Testis (tissue), 5 donors: ENCODE measurements at places on chromosomes 4 and X. TPM values are rescaled to one million over a fixed set of nuclear protein-coding genes. Genes with fewer than 3 reads are reported as not detected.

The HTN3 gene
- total RNA-seq, result not detected

The ADH7 gene
- total RNA-seq, result not detected

The BGN gene
- 76.5 TPM for total RNA-seq

- no peaks in the 10 kb centered on the region for H3K4me1 ChIP-seq
- no peak overlapping the region for H3K4me3 ChIP-seq
- no peaks in the 10 kb centered on the region for H3K27me3 ChIP-seq
- H3K27ac ChIP-seq, result no peak overlapping the region
- no peak for DNase-seq
Observed at GRCh38 chr4:48237996-48238645, 31.5 kb downstream of the TEC start.

- no peaks in the 10 kb centered on the region for H3K27me3 ChIP-seq
- DNase-seq, result peak; percentile 22
- H3K27ac ChIP-seq, result peak overlapping the region; percentile 56
Observed at GRCh38 chrX:22652596-22652995, 347.2 kb upstream of the DDX53 start.

DNA sequence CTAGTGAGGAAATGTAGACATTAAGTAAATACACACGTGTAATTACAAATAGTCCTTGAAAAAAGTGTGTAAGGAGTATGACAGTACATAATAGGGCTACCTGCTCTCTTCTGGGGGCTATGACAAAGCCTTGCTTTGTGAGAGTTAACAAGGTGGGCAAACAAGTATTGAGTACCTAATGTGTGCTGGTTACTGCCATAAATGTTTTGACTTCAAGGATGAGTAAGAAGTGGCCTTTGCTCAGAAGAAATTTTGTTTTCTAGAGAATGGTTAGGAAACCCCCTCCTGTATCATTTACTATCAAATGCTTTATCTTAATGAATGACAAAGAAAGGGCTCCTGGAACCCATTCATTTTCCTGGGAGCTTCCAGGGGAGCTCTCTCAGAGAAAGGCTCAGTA, 167.0 kb upstream of the CASK start:
- no peak for DNase-seq
- H3K27me3 ChIP-seq, result no peaks in the 10 kb centered on the region
- H3K36me3 ChIP-seq, result no peaks in the 10 kb centered on the region
- H3K4me1 ChIP-seq, result no peaks in the 10 kb centered on the region

DNA sequence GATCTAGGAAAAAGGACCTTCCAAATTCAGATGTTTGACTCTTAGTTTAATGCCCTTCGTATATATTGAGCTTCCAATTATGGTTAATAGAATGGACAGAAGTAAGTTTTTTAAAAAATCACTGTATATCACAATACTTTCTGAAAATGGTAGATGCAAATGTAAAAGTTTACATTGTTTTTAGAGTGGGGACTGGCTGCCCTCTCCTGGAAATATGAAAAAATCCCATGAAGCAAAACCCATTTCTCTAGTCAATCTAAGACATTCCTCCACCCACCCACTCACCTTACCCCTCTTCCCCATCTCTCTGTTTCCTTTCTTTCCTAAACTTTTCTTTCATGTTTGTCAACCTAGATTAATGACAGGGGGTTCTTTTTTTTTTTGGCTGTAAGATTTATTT, 134.5 kb downstream of the ARHGAP6 start:
- H3K36me3 ChIP-seq, result no peaks in the 10 kb centered on the region
- no peak for DNase-seq
- no peak overlapping the region for H3K27ac ChIP-seq
- H3K27me3 ChIP-seq, result no peaks in the 10 kb centered on the region
